DMS79 (cell line): ENCODE measurements at places on chromosomes 5 and 9.

DNA sequence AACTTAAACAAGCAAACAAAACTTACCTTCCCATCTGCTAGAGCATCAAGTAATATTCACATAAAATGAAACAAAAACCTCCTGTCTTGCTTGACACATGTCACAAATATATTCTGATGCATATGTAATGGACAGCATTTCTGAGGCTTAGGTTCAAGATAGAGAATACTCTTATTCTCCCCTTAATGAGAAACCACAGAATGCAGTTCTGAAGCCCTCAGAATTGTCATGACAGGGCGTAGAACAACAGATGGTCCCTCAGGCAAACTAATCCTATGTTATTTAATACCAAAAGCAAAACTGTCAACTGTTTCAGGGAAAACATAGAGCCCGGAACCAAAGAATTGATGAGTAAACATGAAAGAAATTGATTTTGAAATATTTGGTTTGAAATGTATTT lies 229.9 kb upstream of the RIOK2 start:
- no peak for DNase-seq

- no peak for DNase-seq
Measured at GRCh38 chr9:136011703-136012496, 50.7 kb upstream of the UBAC1 start.

DNA sequence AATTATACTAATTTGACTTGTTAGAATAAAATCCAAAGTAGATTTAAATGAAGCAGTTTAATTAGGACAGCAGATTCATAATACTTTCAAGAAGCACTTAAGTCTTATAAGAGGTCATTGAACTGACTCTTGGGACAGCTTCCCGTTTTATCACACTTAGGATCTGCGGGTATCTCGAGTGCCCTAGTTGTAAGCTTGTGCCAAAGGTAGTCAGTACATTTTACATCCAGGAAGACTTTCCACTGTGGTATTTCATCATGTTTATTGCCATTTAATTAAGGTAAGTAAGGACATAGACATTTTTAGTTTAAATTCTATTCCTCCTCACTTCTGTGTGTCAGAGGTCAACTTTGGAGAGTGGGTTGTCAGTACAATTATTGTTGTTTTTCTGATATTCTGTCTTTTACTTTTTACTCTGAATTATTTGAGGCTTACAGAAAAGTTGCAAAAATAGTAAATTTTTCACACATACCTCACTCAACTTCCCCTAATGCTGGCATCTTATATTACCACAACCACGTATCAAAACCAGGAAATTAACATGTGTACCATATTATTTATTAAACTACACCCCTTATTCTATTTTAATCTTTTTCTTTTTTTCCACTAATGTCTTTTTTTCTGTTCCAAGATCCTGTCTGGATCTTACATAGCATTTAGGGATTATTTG lies 7.5 kb upstream of the ZNF367 start:
- DNase-seq, result peak; percentile 62

DNA sequence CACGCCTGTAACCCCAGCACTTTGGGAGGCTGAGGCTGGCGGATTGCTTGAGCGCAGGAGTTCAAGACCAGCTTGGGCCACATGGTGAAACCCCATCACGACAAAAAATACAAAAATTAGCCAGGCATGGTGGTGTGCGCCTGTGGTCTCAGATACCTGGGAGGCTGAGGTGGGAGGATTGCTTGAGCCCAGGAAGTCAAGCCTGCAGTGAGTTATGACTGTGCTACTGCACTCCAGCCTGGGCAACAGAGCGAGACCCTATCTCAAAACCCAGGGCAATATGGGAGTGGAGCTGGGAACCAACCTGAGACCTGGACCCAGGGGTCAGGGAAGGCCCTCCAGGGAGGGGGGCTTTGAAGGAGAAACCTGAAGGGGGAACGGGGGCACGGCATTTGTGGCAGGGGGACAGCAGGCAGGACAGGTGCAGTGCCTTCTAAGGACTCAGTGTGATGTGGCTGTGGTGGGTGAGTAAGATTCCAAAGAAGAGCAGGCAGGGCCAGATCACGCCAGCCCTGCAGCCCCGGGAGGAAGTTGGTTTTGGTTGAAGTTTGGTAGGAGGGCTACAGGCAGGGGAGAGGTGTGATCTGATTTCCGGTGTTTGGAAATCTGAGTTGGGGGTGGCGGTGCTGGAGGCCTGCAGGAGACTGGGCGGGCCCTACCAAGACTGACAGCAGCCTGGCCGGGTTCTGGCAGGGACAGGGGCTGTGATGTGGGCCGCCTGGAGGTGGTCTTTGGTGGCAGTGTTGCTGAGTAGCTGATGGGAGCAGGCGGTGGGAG lies 46.2 kb downstream of the NTNG2 start:
- DNase-seq, result no peak

GRCh38 chr9:115262477-115262876 lies 144.5 kb upstream of the TNC start:
- DNase-seq, result peak; percentile 85

DNA sequence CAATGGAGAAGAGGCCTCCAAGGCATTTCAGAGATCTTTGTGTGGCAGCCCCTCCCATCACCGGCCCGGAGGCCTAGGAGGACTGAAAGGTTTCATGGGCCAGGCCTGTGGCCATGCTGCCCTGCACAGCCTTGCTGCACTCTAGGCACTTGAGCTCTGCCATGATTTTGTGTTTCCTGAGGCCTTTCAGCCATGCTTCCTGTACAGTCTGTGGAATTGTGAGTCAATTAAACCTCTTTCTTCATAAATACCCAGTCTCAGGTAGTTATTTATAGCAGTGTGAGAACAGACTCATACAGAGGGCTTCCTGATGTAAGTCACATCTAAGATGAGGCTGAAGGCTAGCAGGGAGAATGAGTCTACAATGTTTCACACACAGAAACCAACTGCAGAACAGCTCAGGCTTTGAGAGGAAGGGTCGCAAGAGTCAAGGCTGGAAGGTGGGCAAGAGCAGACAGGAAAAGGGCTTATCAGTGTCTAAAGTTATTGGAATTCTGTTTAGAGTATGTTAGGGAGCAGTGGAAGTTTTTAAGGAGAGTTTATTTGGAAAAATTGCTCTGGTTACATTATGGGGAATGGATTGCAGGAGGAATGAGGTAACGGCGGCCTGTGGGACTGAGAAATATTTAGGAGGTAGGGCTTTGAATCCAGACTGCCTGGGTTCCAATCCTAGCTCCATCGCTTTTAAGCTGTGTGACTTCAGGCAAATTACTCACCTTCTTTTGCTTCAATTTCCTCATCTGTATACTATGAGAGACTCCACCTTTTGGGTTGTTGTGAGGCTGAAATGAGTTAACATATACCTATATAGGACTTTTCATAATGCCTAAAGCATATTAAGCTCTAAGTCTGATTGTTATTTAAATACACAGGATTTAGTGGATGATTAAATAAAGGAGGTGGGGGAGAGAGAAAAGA lies 291.2 kb downstream of the CWC27 start:
- no peak for DNase-seq

- DNase-seq, result no peak
Measured at GRCh38 chr5:38736089-38736488, 109.7 kb upstream of the OSMR start.

- no peak for DNase-seq
Measured at GRCh38 chr5:11174591-11174990, 413.6 kb upstream of the DAP start.

- DNase-seq, result no peak
Measured at GRCh38 chr9:78035383-78035993, 3.9 kb upstream of the GNAQ start.

DNA sequence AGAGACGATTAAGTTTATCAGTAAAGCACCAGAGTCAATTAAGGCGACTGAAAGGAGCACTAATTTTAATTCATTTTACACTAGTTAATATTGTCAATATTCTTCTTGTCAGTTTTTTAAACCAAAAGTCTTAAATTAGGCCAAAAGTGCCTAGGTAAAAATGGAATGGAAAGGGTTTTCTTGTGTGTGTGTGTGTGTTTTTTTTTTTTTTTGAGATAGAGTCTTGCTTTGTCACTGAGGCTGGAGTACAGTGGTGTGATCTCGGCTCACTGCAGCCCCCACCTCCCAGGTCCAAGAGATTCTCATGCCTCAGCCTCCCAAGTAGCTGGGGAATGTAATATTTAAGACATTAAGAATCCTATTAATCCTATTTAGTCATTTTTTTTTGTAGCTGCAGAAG lies 3.1 kb upstream of the APC start:
- DNase-seq, result no peak

DNA sequence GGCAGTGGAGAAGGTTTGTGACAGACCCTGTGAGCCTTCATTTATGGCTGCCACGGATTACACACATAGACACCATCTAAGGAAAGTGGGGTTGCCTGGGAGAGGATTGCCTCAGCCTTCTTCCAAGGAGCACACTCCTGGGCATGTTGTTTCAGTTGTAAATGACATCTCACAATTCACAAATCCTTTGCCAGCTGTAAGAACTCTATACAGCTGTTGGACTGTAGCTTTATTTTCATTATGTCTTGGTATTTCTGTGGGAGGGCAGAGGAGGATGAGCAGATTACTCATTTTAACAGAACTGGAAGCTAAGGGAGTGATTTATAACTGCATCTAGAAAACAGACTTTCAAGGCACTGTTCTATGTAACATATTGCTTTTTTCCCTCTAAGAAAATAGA lies 25.6 kb downstream of the MELK start:
- no peak for DNase-seq

GRCh38 chr5:40172721-40173120 lies 507.0 kb upstream of the PTGER4 start:
- no peak for DNase-seq

DNA sequence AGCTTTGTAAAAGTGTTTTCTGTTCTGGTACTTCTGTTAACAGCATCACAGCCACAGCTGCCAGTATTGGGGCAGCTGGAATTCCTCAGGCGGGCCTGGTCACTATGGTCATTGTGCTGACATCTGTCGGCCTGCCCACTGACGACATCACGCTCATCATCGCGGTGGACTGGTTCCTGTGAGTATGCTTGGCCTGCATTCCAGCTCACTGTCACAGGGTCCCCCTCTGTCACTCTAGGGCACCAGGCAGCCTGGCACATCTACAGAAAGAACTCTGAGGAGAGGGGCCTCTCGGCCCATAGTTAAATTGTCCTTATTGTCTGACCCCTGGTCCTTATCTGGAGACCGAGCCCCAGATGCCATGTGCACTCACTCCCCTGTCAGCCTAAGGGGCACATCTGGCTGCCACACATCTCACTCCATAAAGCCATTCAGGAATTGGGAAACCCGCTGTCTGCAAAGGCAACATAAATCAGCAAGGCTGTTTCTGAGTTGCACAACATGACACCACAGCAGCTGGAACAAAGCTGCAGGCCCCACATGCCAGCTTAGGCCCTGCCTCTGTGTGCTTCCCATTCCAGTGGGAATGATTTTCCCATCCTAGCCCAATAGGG lies 77.5 kb downstream of the SLC1A3 start:
- DNase-seq, result no peak

GRCh38 chr5:93399675-93400074 lies 181.3 kb downstream of the NR2F1-AS1 start:
- no peak for DNase-seq

DNA sequence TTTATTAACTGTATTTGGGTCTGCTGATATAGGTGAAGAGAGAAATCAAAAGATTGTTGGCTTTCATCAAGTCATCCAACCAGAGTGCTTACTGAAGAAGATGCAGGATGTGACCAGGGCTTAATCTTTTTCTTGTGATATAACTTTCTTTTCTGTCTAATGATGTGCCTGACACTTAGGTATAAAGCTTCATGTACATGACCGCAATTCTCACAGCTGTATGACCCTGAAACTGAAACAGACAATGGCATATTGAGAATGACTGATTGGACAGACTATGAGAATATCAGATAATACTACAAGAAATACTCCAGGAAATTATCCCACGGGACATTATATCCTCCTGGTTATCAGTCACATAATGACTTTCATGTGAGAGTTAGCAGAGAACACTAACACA lies 32.5 kb upstream of the FAM174A start:
- DNase-seq, result no peak

DNA sequence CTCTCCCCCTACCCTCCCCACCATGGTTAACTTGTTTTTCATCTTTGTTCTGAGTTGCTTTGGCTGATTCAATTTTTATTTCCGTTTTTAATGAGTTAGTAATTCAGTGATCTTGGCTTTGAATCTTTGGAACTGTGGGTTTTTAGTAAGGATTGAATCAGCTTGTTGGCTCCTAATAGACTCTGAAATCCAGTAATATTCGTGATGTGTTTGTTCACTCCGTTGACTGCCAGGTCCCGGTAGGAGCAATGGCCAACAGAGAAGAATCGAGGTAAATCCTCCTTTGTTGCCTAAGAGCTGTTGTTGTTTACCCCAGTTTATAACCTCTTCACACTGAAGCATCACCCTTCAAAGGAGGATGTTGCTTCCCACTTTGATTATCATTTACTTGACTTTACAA lies 92.7 kb downstream of the PCSK1 start:
- no peak for DNase-seq

GRCh38 chr5:102561894-102562760 lies 63.3 kb upstream of the SLCO6A1 start:
- no peak for DNase-seq

- no peak for DNase-seq
Measured at GRCh38 chr5:172733131-172733973, 37.6 kb downstream of the DUSP1 start.

- no peak for DNase-seq
Measured at GRCh38 chr5:33174383-33174782, 266.4 kb upstream of the TARS1 start.

GRCh38 chr9:135522137-135522877 lies 1.1 kb downstream of the LCN1 start:
- no peak for DNase-seq

DNA sequence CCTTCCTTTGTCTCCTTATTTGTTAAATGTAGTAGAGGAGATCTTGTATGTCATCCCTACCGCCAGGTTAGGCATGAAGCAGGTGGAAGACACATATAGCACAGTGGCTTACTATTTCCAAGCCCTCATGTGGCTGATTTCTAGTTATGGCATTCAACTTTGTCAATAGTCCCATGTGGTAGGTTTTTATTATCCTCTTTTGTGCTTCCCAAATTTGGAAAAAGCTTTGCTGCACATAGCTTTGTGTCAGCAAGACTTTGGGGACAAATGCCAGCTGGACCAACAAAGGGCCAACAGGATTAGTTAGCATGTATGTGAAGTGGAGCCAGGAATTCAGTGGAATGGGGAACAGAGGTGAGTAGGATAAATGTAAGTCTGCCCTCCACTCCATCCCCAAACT lies 276.3 kb downstream of the PSAT1 start:
- DNase-seq, result no peak

- no peak for DNase-seq
Measured at GRCh38 chr5:5605170-5605764, 182.8 kb downstream of the ICE1 start.
